ENCODE measurements at places on chromosomes 3 and 15.

DNA sequence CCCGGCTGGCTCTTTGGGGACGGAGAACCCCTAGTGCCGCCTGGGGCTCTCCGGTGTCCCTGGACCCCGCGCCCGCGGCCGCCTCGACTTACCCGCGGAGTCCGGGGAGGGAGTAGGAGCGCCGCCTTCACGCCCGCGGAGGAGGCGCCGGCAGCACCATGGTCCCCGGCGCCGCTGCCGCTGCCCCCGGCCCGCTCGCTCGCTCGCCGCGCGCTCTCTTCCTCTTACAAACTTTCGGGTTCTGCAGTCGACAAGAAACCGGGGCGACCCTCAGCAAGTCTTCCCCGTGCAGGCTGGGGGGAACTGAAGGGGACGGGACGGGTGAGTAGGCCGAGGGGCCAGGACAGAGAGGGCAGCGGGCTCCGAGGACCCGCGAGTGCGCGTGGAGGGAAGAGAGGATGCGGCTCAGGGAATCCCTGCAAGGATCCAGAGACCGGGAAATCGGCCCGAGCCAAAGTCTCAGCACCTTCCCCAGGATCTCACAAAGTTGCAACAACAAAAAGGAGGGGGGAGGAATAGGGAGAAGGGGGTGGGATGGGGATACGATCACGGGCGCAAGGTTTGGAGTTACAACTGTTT is 2.0 kb downstream of the FOXP1 start:
- peak; percentile 21 for DNase-seq

DNA sequence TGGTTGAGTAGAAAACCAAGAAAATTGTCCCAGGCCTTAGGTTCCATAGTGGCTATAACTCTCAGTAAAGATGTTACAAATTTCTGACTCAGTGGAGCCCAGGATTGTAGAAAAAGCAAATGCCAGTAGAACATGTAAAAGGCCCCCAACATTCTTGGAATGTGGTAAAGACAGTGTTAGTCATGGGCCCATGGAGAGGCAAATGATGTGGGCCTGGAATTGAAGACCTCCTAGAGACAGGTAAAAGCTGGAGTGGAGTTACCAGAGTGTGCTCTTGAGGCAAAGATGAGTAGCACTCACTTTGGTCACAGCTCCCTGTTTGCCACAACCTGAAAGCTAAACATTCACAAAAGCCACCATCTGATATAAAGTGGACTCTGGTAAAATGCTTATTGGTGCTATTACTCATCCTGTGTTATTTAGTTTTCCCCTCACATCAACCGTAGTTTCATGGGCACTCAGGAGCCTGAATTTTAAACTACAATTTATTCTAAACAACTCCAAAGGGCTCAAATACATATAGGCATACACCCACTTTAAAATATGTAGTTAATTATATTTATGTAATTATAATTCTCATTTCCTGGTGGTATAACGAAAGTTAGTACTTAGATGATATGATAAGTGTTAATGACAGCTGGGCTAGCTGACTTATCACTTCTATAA is 359.6 kb upstream of the NECTIN3 start:
- DNase-seq: no peak

GRCh38 chr15:89801471-89802195 is 13.0 kb downstream of the ANPEP start:
- no peak for DNase-seq

GRCh38 chr3:125302932-125303331 is 72.2 kb downstream of the ZNF148 start:
- DNase-seq: no peak

GRCh38 chr15:68536331-68537095 is 42.3 kb upstream of the CORO2B start:
- DNase-seq: no peak

GRCh38 chr15:63505842-63506222 is 1.4 kb downstream of the USP3 start:
- DNase-seq: no peak

DNA sequence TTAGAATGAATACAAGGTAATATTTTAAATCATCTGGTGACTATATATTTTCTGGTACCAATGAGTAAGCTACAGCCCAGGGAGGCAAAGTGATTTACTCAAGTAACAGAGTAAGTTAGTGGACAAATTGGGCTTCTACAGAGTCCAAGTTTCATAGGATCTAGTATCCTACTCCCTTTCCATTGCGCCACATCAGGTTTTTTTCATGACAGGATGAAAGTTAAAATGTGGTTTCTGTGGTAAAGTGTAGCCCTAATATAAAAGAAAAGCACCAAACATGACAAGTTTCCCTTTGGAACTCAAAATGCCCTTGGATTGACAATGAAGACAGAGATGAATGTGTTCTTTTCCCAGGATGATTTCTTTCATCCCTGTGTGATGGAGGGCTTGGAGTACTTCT is 350.8 kb upstream of the ZNF385D start:
- no peak for DNase-seq

DNA sequence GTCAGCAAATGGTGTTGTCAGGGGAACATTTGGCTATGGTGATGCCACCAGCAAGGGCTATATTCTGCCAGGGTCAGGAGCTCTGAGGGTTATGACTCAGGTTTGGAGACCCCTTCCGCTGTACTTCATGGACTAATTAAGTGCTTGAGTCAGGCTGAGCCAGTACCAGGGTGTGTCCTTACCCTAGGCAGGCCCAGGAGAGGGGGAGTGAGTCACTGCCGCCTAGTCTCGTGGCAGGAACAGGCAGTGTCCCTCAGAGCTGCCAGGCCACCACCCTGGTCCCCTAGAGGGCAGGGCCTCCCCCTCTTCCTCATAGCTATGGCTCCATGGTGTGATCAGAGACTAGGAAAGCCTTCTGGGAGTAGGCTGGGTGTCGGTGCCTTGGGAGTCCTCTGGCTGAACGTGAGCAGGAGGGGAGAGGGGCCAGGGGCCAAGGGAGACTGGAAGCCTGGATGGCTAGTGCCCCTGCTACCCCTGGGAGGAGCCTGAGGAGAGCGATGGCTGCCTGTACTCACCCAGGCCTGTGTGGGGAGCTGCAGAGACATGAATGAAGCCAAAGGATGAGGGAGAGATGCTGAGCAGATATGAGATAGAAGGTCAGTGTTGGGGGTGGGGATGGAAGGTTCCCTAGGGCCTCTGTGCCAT is 10.6 kb downstream of the MAPKAPK3 start:
- DNase-seq: no peak

DNA sequence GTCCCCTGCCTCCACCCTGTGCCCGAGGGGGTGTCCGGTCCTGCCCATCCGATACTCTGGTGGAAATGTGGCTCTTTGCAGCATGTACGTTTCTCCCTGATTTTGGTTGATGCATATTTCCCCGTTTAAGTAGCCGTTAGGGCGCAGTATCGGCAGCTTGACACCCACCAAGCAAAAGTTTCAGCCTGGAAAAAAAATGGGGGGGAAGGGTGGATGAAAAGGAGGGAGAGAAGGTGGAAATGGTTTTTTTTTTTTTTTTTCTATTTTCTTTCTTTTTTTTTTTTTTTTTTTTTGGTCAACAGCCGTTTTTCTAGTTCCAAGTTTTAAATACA is 1.3 kb downstream of the RAP2B start:
- DNase-seq: peak; percentile 31

GRCh38 chr3:193011958-193012357 is 94.3 kb upstream of the MB21D2 start:
- no peak for DNase-seq

DNA sequence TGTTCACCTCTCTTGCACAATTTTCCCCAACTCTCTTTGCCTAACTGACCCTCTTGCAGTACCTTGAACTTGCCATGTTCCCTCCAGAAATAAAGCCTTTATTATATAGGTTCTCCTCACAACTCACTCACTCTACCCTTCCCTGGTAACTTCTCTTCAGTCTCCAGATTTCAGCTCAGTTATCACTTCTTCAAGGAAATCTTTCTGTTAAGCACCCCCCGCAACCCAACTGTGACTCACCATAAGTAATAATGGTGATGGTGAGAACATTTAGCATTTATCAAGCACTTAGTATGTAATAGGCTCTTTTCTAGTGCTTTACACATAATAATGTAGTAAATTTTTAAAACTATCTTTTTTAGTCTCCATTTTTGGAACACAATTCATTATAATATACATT is 8.1 kb upstream of the OR5K1 start:
- DNase-seq: no peak

GRCh38 chr3:181230258-181230657 is 240.7 kb upstream of the DNAJC19 start:
- no peak for DNase-seq

- peak; percentile 77 for DNase-seq
Observed at GRCh38 chr3:122533931-122534334, 19.2 kb upstream of the KPNA1 start.

- DNase-seq: peak; percentile 5
Observed at GRCh38 chr15:60520013-60520824, 41.3 kb upstream of the ICE2 start.

- DNase-seq: peak; percentile 53
Observed at GRCh38 chr15:55774113-55774970, 31.4 kb upstream of the PRTG start.

- DNase-seq: peak; percentile 50
Observed at GRCh38 chr3:138347960-138348753, at the start of gene MRAS. MRAS (plus strand) TSS chr3:138348579; CDS start chr3:138372884, 24,305 bp downstream.

GRCh38 chr3:172855037-172855436 is 104.5 kb downstream of the ECT2 start:
- no peak for DNase-seq

- DNase-seq: no peak
Observed at GRCh38 chr3:59271971-59272370, 222.1 kb upstream of the CFAP20DC start.

DNA sequence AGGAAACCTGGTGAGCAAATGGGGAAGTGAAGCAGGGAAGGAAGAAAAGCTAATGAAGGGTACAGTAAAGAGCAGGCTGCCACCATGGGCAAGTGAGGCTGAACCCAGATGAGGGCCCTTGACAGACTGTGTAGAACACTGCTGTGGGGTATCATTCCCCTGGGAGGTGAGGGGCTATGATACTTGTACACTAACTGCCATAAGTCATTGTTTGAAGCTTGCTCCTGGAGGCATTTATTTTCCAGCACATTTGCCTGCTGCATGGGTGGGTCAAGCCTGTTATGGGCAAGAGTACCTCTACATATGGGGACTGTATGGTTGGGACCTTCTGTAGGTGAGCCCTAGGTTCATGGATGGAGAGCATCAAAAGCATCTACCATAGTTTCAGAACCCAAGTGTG is 57.4 kb downstream of the POMGNT2 start:
- DNase-seq: no peak

- DNase-seq: no peak
Observed at GRCh38 chr3:122067214-122067550, 12.0 kb downstream of the CD86 start.

DNA sequence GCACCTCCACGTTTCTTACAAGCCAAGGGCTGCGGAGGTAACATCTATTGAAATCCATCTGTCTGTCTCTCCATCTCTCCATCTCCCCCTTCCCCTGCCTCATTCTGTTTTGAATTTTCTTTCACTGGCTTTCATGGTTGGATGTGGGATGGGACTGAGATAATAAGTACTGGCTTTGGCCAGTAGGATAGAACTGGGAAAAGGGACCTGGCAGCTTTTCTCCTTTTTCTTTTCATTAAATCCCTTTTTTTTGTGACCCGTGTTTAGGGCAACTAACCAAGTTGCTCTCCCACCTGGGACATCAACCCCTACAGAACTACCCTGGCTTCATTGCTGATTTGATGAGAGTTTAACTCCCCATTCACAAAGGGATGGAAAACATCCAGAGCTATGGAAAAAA is 66.8 kb upstream of the ADAMTSL3 start:
- DNase-seq: no peak

DNA sequence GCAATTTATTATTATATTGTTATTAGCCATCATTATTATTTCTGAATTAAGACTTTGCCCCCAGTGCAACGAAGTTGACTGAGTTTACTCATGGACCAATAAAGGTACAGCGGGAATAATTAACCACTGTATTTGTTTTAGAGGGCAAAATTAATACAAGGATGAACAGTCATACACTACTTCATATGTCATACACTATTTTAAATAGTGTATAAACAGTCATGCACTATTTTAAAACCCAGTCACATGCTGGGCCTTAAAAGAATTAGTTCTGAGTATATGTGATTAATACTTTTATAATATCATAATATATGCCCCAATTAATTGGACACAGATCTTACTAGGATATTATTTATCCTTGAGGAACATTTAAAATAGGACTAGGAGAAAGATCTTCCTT is 125.3 kb upstream of the NANOGP8 start:
- DNase-seq: no peak

GRCh38 chr3:169204751-169205150 is 458.8 kb downstream of the MECOM start:
- DNase-seq: no peak
